Osteoblast (primary cell): ENCODE measurements at places on chromosomes 4 and X. TPM values are rescaled to one million over a fixed set of nuclear protein-coding genes. Genes with fewer than 3 reads are reported as not detected.

GIMD1 gene
- total RNA-seq: not detected in 2 replicates

SPANXA2 gene
- 0.29 TPM in 1 of 2 replicates, not detected in the other for total RNA-seq

DNAJB14 gene
- 39.2 and 41.3 TPM in 2 replicates for total RNA-seq

BMP15 gene
- not detected in 2 replicates for total RNA-seq

FAM9B gene
- not detected in 2 replicates for total RNA-seq

USP17L21 gene
- not detected in 2 replicates for total RNA-seq

GRCh38 chr4:157706155-157706554 lies 466.7 kb downstream of the GASK1B start:
- no peak for DNase-seq

DNA sequence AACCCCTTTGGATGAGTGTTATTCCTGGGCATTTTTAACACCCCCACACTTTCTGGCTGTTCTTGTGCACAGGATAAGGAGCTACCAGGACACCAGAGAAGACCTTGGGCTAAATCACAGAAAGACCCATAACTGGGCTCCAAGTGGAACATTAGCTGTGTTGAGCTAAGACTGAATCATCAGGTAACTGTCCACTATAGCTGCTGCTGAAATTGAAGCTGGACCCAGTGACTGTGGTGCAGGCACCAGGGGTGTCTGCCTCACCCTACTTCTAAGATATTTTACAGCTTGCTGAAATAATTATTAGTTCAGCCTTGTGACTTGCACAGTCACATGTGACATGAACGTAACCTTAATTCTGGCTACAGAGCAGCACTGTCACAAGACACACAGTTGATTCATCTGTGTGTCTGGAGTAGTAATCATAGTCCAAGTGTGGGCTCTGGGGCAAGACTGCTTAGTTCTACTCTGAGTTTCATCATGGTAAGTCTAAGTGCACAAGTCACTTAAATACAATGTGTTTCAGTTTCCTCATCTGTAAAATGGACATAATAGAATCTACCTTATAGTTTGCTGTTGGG lies 127.4 kb downstream of the SLC39A8 start:
- DNase-seq: no peak

- DNase-seq: no peak
These were observed 146.0 kb downstream of the TBL1X start for GRCh38 chrX:9610771-9611392.

DNA sequence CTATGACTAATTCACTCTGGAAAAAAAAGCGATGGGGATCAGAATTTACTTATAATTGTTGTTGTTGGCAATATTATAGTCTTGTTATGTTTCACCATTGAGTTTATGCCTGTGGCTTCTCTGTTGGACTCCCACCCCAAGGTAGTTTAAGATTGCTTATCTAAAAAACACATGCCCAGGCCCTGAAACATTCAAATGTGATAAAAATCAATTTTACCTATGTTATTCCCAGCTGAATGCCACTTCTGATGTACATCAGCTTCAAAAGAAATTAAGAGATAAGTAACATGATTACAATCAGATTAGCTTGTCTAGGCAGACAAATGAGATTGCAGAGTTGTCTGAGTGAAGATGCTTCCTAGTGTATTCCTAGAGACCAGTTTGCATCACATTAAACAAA lies 484.7 kb downstream of the PCDH7 start:
- DNase-seq: no peak

DNA sequence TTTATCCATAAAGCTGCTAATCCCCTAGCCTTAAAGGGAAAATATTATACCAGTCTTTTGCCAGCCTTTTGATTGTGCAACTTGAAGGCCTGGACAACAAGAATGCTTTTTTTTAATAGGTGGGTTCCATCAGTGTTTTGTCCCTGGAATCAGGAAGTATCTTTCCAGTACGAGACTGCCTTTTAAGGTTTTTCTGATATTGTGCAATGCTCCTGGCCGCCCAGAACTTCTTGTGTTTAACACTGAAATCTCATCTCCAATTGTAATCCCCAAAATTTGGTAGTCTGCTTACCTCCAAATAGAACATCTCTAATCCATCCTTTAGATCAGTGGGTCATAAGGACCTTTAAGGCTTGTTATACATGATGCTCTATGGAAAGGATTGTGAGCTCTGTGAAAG lies 256.7 kb downstream of the NAF1 start:
- DNase-seq: no peak

- DNase-seq: no peak
These were observed 53.4 kb downstream of the ABCG2 start for GRCh38 chr4:88104902-88105610.

DNA sequence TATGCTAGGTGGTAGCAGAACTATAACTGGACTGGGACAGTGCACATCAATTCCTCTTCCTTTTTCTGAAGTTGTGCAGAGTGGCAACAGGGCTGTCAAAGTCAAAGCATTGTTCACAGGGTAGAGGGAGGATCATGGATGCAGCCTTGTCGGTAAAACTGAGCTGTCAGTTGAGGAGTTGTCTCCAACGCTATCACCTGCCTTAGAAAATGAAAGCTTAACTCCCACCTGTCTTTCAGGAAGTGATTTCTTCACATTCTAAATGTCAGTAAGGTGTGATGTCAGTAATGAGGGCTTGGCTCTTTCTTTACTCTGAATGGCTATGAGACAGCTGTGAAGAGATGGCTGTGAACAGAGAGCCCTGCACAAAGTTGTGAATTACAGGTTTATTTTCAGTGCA lies 66.4 kb upstream of the BANK1 start:
- no peak for DNase-seq

DNA sequence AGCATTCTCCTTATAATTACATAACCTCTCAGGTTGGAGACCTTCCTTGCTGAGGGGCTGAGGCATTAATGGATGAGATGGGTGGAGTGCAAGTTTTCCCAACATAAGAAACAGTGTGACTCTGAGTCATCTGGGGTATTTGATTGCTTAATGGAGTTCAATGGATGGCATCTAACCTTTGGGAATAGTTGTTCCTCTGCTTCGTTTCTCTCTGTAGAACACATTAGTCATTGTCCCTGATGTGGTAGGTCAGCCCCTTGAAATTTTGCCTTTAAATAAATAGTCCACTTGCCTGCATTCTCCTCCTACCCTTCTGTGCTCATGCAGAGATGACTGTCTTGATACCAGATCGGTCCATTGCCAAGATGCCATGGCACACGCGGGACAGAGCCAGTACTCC lies 38.6 kb downstream of the SLITRK2 start:
- no peak for DNase-seq

- peak; percentile 32 for DNase-seq
These were observed at the start of gene BMX for GRCh38 chrX:15500497-15500966. Gene BMX, plus strand, starts transcription at chrX:15500807. Its CDS starts 7,547 bp downstream, at chrX:15508354.

DNA sequence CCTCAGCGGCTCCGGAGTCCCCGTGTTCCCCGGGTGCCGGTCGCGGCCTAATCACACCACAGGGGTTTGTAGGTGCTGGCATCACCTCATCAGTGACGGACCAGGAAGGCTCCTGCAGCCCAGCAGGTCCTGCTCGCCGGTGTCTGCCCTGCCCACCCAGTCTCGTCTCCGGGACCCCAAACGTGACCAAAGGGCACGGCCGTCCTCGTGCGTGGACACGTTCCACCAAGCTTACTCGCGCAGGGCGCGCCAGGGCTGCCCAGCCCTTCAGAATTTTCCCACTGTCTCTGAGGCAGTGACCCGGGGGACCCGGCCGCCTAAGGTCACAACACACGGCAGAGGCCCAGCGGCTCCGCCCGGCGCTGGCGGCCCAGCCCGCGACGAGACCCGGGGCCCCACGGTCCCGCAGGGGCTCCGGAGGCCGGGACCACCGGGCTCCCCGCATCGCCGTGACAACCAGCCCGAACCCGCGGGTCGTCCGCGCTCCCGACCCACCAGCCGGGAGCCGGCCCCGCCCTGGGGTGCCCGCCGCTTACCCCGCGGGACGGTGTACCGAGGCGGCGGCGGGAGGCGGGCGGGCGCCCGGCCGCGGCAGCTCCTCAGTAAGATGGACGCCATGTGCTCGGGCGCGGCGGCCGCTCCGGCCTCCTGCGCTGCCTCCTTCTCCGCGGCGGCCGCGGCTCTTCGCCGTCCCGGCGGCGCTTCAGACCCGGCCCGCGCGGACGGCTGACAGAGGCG lies 454 bp downstream of the LETM1 start:
- DNase-seq: peak; percentile 88

DNA sequence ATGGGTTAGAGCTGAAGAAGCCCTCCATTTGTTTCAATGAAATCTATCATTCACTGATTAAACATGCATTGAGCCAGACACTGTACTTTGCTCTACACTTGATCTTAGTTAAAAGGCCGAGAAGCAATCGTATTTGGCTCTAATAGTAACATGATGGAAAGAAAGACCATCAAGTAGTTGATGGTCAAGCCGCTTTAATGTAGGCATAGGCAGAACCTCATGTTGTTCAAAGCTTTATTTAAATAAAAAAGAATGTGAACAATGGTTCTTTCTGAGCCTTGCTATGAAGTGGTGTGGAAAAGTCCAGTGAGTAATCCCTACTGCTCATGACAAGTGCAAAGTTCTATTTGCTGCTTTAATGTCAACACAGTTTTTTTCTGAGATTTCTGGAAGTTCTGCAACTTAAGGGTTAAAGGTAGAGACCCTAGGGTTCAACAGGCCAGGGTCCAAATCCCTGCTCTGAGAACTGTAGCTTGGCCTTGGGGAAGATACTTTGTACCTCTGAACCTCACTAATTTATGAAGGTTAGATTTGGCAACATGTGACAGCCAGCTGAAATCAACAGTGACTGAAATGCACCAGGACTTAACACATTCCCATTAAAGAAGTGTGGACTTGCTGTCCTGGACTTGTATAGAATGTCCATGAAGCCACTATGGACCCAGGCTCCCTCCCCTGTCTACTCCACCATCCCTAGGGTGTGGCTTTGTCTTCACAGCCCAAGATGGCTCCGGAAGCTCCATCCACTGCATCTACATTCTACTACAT lies 17.9 kb upstream of the LAP3 start:
- no peak for DNase-seq

- peak; percentile 19 for DNase-seq
These were observed 235.3 kb downstream of the GPAT3 start for GRCh38 chr4:83771113-83771705.

GRCh38 chrX:53018627-53019026 lies 30.0 kb upstream of the GPR173 start:
- no peak for DNase-seq

DNA sequence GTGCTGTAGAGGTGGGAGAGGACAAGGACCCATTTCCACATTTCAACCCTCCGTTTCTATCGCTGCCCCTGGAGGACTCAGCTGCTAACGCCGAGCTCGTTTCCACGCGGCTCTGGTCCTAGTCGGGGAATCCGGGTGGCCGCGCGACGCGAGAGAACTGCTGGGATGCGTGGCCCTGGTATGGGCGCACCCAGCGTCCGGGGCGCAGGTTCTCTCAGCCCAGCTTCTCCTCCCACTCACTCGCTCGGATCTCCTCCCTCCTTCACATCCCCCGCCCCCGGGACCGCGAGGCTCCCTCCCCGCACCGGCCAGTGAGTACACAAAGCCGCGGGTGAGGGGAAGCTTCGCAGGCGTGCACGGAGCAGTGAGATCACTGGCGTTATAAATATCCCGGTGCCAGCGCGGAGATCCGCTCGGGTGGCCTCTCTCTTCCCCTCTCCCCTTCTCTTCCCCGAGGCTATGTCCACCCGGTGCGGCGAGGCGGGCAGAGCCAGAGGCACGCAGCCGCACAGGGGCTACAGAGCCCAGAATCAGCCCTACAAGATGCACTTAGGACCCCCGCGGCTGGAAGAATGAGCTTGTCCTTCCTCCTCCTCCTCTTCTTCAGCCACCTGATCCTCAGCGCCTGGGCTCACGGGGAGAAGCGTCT lies at the start of gene FGF5:
Gene FGF5, plus strand, starts transcription at position 412 of the 649 bp plus-strand sequence. Its CDS starts 161 bp downstream, at position 573.
- peak; percentile 97 for DNase-seq

- DNase-seq: no peak
These were observed 53.5 kb upstream of the SMIM31 start for GRCh38 chr4:164700471-164700870.
